NCI-H1694 (cell line): ENCODE measurements at places on chromosomes 16 and 17.

GRCh38 chr17:76924345-76925342 is 56.4 kb downstream of the MGAT5B start:
- no peak for DNase-seq

DNA sequence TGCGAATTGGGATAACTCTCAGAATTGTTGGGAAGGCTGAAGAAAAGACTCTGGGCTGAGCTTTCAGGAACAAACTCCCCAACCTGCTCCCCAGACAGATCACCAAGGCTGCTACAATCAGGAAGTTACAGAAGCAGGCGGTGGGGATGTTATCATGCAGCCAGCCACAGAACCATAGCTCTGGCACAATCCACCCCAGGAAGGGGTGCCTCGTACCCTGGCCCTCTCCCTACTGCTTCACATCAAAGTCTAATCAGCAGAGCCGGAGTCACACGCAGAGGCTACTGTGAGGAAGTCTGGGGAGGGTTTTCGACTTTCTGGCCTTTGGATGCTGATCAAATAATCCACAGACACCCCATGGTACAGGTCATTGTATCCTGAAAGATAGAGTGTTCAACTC is 86.8 kb downstream of the NTN1 start:
- DNase-seq = no peak

- no peak for DNase-seq
Observed at GRCh38 chr16:69187446-69188235, 677 bp downstream of the SNTB2 start.

DNA sequence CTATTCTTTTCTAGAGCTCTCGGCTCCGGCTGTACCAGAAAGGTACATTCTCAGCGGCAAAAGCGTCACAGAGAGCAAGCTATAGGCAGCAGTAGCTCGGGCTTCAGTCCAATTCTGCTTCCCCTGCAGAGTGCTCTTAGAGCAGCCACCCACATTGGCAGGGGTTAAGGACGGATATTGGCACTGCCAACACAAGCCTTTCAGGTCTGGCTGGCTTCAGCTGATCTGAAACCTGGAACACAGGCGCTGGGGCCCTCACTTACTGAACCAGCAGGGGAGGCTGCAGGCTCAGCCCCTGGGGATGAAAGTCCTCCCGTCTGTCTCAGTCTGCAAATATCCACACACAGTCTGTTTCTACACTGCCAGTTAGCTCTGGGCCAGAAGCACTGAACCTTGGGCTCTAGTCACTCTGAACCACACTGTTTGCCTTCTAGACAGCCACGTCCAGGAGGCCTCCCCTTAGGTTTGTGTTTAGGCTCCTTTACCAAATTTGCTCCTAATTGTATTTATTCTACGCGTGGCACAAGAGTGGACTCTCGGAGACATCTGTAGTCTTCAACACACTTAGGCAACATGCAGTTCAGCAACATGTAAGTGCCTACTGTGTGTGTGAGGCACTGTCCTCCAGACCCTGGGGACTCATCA is 40.1 kb downstream of the HIC1 start:
- peak; percentile 96 for DNase-seq

DNA sequence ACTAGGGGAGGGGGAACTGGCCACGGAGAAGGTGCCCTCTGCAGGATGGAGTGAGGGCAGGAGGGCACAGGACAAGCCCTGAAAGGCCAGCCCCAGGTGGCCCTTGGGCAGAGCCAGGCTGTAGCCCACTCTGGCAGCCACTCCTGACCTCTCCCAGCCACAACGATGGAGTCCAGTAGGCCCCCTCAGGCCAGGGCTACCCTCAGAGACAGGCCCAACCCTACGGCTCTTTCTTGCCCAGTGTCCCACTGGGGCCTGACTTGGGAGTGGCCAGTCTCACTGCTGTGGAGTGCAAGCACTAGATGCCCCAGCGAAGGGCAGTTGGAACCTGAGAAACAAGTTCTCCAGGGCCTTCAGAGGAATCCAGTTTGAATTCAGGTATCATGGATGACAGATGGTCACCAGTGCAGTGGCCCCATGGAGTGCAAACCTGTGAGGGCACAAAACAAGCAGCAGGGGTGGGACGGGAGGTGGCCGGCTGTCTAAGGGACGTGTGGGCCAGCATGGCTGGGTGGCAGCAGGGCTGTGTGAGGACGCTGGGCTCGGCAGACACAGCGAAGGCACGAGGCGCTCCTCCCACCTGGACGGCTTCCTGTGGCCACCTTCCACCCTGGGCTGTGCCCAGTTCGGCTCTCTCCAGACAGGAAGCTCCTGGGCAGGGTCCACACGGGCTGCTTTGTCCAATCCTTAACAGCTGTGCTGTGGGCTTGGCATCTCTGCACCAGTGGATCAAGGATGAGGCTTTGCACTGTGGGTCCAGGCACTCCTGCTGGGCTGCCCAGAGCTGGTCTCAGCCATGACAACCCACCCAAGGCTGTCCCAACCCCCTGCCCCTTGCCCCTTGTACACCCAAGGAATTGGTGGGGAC is 72.1 kb downstream of the AMFR start:
- no peak for DNase-seq

- no peak for DNase-seq
Observed at GRCh38 chr16:70576431-70577255, 53.0 kb downstream of the SF3B3 start.

DNA sequence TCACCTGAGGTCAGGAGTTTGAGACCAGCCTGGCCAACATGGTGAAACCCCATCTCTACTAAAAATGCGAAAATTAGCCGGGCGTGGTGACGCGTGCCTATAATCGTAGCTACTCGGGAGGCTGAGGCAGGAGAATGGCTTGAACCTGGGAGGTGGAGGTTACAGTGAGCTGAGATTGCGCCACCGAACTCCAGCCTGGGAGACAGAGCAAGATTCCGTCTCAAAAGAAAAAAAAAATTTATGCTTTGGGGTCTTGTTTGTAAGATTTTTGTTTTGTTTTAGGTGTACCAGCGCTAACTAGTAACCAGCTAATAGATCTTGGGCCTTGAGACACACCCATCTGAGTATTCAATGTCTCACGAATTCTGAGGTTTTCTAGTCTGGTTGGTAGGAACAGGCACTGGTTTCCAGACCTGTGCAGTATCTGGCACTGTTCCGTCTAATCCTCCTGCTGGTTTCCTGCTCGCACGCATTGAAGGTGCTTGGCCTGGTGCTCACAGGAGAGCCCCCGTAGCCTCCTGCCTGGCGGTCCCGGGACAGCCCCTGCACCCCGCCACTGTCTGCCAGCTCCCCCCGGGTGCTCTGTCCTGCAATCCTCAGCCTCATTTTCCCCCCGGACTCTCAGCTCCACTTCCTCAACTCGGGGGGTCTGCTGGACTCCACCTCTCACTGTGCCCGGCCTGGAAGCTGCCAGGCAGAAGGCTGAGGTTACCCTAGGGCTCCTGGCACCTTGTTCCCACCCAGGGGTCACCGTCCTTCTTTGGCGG is 10.6 kb upstream of the DUS1L start:
- DNase-seq = no peak

GRCh38 chr17:27455914-27456680 is at the start of gene KSR1:
Gene KSR1 (plus strand): TSS chr17:27456448. CDS start chr17:27456644, 196 bp downstream.
- peak; percentile 90 for DNase-seq

GRCh38 chr17:78915872-78916632 is 9.1 kb downstream of the TIMP2 start:
- DNase-seq = no peak

- no peak for DNase-seq
Observed at GRCh38 chr17:66667090-66667489, 167.8 kb upstream of the CACNG5 start.

- DNase-seq = no peak
Observed at GRCh38 chr16:30600215-30600614, 10.0 kb downstream of the ZNF689 start.

- DNase-seq = no peak
Observed at GRCh38 chr17:45427181-45427835, 5.4 kb downstream of the ARHGAP27 start.

DNA sequence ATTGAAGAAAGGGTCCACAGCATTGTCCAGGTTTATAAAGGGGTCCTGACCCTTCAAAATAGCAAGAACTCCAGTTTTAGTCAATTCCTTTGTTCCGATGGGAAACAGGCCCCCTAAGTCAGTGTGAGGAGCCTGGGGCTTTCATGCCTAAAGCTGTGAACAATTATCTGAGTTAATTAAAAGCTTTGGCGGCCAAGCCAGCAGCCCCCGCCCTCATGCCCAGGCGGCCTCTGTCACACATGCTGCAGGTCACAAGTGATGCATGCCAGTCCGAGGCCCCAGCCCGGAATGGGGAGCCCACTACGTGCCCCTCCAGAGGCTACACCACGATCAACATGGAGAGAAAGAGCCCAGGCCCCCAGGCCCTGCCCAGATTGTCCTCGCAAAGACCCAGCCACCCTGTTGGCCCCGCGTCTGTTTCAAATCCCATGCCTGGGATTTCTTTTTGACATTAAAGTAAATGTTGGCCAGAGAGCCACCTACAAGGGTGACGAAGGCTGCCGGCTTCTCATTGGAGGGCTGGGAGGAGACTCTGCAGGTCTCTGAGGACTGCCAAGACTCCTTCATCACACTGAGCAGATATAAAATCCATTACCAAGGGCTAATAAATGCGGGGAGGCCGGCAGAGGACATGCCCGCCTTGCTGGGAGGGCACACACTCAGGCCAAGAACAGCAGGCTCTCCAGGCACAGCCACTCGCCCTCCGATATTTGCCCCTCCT is 14.5 kb upstream of the PITPNM3 start:
- no peak for DNase-seq

- DNase-seq = no peak
Observed at GRCh38 chr16:31704138-31704537, 169.5 kb upstream of the ZNF267 start.

DNA sequence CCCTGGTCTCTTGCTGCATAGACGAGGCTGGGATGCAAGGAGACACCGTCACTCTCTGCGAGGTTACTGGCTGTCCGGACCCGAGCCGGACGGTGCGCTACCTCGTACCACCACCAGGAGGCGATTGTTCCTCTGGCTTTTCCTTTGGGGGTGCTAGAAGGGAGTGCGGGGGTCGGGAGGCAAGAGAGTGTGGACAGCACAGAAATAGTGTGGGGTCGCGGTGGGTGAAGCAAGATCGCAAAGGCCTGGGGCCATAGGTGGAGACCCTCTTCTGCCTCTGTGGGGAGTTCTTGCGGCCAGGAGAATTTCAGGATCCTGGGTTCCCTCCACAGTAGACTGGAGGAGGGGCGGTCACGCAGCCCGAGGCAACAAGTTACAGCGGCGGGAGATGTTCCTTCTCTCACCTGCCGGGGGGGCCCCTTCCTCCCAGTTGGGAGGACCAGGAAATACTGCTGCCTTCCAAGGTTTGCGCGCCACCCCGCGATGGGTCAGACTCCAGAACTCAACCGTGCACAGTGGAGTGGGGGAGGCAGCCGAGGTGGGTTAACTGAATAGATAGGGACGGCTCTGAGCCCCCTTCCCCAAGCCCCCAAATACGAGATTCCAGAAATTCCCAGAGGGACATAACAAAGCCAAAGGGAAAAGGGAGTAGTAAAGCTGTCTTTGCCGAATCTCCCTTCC is 6.9 kb downstream of the PHOSPHO1 start:
- DNase-seq = peak; percentile 10

DNA sequence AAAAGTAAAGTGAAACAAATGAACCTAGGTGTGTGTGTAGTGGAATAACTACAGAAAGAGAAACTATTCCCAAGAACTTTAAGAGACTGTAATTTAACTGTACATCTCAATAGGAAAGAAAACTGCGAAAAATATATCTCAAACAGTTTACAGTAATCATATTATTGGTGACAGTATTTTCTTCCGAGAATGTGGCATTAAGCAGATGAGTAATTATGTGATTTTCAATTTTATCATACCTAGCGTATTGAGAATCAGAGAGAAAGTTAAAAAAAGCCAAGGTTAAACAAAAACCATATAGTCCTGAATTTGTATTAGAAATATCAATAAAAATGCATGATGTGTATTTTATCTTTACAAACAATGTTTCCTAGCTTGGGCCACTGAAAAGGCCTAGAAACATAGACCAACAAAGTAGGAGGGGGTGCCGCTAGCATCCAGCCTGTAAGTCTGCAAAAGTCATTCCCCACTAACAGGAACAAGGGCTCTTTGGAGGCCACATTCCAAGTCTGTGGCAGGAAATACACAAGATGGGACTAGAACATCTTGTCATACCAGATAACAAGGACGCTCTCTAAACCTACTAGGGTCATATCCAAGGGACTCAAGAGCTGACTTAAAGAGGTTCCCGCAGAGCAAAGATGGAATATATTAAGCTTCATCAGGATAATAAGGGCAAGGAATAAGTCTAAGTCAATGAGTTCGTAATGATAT is 20.5 kb downstream of the RNF157 start:
- DNase-seq = no peak

DNA sequence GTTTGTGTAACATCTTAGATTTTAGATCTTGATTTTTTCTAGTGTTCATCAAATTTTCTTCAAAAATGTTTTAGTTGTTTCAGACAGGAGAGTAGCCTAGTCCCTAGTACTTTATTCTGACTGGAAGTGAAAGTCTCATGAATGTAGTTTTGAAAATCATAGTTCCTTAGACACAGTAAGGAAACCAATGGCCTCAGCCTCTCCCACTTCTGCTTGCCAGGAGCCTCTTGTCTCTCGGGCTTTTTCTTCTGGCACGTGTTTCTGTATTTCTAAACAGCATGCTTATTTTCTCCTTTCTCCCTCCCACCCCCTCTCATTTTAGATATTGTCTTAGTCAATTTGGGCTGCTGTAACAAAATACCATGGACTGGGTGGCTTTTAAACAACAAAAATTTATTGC is 9.8 kb downstream of the SLFN5 start:
- no peak for DNase-seq

- DNase-seq = no peak
Observed at GRCh38 chr17:29567554-29568330, 759 bp upstream of the TP53I13 start.

DNA sequence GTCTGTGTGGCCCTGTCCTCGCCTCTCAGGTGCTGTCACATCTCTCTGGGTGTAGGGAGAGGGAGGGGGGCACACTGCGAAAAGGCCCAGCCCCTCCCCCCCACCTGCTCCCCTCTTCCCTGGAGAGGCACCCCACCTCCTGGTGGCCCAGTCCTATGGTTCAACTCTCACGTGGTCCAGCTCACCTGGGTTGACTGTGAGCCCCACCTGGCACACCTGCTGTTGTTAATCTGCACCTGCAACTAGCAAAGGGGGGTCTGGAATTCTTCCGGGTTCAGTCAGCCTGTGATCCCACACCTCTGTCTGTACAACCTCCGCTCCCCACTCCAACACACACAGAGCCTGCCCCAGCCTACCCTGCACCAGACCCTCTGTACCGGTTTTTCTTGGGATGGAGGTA is 2.0 kb upstream of the SYNGR2 start:
- DNase-seq = no peak

DNA sequence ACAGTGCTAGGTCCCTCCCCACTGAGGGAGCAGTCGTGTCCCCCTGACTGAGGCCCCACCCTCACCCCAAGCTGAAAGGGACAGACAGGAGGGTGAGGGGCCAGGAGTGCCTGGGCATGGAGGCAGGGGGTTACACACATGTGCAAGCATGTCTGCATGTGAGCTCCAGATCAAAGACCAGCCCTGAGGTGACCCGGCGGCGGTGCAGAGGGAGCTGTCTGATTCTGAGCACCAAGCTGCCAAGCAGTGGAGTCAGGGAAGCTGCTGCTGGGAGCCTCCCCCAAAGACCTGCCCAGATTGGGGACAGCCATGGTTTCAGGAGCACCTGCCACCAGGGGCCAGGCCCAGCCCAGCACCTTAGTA is 5.5 kb downstream of the DLX3 start:
- DNase-seq = no peak
